ENCODE measurements at places on chromosomes 16 and 17. TPM values are rescaled to one million over a fixed set of nuclear protein-coding genes. Genes with fewer than 3 reads are reported as not detected.

FOXO3B gene
- polyA plus RNA-seq: 7.0 TPM

CFAP97D1 gene
- polyA plus RNA-seq: 0.09 TPM

PGS1 gene
- polyA plus RNA-seq: 62.0 TPM

HIC1 gene
- 32.3 TPM for polyA plus RNA-seq

QRICH2 gene
- 8.0 TPM for polyA plus RNA-seq

CDRT15 gene
- 0.86 TPM for polyA plus RNA-seq

NPIPB9 gene
- polyA plus RNA-seq: 2.6 TPM

MYO15B gene
- 227 TPM for polyA plus RNA-seq

ODAD4 gene
- 6.6 TPM for polyA plus RNA-seq

TEX14 gene
- 1.4 TPM for polyA plus RNA-seq

NPIPA8 gene
- polyA plus RNA-seq: 1.4 TPM

EVPLL gene
- 0.86 TPM for polyA plus RNA-seq
